Mammary microvascular endothelial cell (primary cell): ENCODE measurements at places on chromosomes 6 and 20. TPM values are rescaled to one million over a fixed set of nuclear protein-coding genes. Genes with fewer than 3 reads are reported as not detected.

SLC35F1 gene
- not detected in 2 replicates for total RNA-seq

PRPF6 gene
- total RNA-seq, result 48.7 and 56.6 TPM in 2 replicates

LY6G5C gene
- 2.5 and 3.3 TPM in 2 replicates for total RNA-seq

NDUFAF4 gene
- total RNA-seq, result 27.4 and 33.3 TPM in 2 replicates

AVP gene
- total RNA-seq, result not detected in 2 replicates

HLA-DRA gene
- total RNA-seq, result not detected in 2 replicates

SYCP2 gene
- 0.13 and 0.30 TPM in 2 replicates for total RNA-seq

GTSF1L gene
- total RNA-seq, result not detected in 2 replicates

SAPCD1 gene
- 0.67 and 1.7 TPM in 2 replicates for total RNA-seq

CD24 gene
- not detected in 2 replicates for total RNA-seq

FAM162B gene
- total RNA-seq, result 0.44 and 0.67 TPM in 2 replicates

RIPPLY2 gene
- total RNA-seq, result not detected in 2 replicates
